IPS DF 19.7 (cell line): ENCODE measurements at places on chromosomes 5 and 9.

GRCh38 chr5:124706051-124706450 lies 40.4 kb downstream of the ZNF608 start:
- DNase-seq: no peak

DNA sequence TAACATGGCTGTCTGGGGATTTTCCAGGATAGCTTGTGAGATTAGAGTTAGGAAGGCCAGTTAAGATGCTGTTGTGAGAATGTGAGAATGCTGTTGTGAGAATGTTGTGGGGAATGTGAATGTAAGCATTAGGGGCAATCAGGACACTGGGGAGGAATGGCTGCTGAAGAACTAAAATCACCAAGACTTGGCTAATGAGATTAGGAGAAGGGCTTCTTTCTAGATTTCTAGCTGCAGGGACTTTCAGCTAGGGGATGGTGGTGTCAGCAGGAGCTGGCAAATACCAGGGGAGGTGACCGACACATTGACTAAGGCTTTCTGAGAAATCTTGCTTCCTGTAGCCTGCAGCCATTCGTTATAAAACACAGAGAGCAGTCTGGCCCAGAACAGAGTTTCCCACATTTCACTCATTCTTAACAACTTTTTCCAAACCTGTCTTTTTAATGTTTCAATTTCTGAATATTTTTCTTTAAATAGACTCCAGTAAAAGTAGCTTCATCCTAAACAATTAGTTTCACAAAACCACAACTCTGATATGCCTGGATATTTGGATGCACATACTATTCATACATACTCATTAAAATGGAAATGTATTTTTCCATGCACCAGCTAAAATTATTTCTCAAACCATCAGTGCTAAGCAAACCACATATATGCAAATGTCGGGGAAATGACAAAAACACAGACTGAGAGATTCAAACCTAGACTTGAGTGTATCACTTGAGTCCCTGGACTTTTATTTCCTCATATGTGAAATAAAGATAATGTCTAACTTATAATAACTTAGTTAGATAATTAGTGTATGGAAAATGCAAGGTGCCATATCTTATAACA lies 89.3 kb upstream of the TNC start:
- no peak for DNase-seq

DNA sequence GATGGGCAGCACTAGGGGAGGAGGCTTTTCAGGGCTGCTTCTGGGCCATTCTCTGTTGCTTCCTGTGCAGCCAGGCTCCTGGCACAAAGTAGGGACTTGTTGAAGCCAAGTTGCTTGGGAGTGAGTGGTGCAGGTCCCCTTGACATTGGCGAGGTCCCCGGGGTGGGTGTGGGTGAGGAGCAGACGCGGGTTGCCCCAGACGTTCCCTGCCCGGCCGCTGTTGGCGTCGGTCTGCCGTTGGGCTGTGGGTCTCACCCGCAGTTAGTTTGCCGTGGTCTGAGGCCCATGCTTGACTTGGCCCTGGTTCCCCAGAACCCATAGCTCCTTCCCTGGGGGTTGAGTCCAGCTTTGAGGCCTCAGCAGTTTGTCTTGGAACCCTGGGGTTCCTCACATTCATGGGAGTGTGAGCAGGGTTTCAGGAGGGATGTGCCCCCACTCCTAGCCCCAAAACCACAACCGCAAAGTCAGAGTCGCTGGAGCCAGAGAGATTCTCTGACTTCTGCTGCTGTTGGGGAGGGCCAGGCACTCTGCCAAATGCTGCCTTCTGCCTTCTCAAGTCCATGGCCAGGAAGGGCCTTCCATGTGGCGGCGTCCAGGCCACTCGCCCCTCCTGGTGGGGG lies 77.5 kb downstream of the RXRA start:
- DNase-seq: no peak

DNA sequence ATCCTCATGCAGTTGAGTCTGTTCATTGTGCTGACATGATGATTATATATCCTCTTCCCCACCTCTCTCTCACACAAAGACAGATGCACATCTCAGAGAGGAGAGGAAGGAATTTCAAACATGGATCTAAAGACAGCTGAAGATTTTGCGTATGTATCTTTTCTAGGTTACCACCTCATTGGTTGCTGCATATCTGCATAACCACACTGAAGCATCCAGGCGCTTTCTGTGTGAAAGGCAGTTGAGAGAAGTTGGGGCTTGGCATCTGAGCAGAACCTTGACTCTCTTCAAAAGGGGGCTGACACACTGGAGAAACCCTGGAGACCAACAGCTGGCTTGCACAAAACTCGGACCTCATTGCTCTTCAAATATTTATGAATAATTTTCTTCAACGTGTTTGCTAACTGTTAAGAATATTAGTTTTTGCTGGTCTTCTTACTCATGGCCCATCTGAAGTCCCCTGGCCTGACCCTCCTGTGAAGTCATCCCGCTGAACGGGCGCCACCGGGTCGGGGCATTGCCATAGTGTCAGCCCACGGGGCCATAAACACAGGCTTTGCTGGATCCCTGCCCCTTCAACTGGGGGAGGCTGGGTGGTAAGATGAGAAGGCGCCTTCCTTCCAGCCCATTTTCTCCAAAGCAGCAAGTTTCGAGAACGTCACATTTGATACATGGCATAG lies 593.2 kb upstream of the CLINT1 start:
- DNase-seq: no peak

DNA sequence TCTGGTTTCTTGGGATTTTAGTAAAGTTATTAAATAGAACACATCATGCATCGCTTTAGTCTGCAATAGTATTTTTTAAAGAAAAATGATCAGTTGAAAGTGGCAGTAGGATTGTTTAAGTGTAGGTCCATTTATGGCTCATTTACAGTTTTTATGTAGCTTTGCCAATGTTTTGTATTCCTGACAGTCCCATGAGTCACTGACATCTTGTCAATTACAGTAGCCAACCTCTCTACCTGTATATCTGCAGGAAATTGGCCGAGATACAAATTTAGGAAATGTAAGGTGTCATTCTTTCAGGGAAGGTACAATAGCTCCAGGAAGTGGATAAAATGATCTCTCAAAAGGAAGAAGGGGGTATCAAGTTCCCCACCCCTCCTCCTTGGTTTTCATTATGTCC lies 47.7 kb upstream of the MTAP start:
- DNase-seq: no peak

GRCh38 chr5:83498585-83498984 lies 27.0 kb downstream of the VCAN start:
- no peak for DNase-seq

DNA sequence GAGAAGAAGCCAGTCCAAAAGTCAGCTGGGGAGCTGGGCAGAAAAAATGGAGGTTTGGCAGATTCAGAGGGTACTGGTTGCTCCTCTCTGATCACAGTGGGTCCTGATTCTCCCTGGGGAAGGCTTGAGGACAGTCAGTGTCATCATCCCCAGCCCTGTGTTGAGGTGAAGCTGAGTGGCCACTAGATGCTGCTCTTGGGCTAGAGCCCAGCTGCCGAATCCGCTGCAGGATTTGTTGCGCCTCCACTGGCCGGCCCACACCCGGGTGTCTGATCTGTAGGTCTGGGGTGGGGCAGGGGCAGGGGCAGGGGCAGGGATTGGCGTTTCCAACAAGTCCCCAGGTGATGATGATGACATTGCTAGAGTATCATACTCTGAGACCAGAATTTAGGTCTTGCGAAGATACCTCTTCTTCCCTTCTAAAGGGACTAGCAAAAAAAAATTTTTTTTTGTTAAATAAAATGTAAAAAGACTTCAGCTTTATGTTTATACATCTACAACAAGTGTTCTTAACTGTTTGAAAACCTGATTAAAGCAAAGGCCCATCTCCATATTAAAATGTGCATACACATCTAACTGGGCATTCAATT lies 106.8 kb downstream of the PDE6A start:
- no peak for DNase-seq

- no peak for DNase-seq
These were observed 88.0 kb upstream of the MAN2A1 start for GRCh38 chr5:109601736-109602135.

- no peak for DNase-seq
These were observed 253.5 kb upstream of the ATP10B start for GRCh38 chr5:161105525-161105924.

- no peak for DNase-seq
These were observed 190.5 kb downstream of the AOPEP start for GRCh38 chr9:94916956-94917355.

DNA sequence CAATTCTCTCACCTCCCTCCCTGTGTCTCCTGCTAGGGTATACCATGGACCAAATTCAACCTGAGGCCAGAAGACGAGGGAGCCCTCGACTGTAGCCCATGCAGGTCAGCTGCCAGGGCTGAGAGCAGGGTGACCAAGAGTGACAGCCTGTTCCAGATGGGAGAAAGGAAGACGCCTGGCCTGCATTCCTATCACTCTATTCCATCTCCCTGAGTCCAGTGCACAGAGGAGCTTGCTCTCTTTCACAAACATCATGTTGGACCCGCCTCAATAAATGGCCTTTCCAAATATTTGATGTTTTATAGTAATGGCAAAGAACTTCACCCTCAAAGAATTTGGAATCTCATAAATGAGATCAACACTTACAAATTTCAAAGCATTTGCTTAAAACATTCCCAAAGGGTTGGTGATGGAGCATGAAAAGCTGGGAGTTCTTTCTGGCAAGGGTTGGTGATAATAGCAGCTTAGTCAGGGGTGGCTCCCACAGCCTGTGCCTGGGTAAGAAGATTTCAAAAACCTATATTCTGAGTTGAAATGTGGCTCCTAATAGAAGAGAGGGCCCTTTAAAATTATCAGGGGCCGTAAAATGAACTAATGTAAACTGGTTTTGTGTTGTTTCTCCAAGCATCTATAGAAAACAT lies 393.1 kb downstream of the EFNA5 start:
- DNase-seq: no peak

GRCh38 chr5:115024922-115025321 lies 144.8 kb downstream of the TRIM36 start:
- DNase-seq: no peak

- no peak for DNase-seq
These were observed 41.4 kb upstream of the F2R start for GRCh38 chr5:76674330-76675066.

GRCh38 chr5:67194166-67194565 lies 2.4 kb downstream of the CD180 start:
- no peak for DNase-seq

GRCh38 chr5:126519637-126520592 lies 75.1 kb downstream of the ALDH7A1 start:
- DNase-seq: no peak

DNA sequence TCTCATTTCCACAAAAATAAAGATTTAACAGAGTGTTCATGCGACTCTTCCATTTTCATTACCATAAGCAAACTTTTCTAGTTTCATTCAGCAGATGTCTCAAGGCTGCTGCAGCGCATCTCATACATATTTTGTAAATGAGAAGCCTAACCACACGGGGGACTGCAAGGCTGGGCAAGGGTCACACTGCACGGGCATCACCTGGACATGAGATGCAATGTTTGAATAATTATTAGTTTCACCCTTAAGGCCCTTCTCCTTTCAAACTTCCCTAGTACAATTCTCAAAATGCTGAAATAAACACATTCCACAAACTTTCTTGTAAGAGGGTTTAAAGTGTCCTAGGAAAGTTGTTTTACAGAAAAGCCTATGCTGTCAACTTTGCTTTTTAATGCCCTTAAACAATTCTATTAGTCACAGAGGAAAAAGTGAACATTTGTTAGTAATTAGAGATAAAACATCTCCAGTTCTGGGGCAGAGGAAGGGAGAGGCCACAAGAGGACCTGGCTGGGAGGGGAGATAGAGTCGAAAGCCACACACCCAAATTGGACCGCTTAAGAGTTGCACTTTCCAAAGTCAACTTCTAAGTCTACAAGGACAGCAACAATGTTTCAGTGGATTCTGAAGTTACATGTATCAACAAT lies 1.3 kb downstream of the DENND1A start:
- DNase-seq: no peak

DNA sequence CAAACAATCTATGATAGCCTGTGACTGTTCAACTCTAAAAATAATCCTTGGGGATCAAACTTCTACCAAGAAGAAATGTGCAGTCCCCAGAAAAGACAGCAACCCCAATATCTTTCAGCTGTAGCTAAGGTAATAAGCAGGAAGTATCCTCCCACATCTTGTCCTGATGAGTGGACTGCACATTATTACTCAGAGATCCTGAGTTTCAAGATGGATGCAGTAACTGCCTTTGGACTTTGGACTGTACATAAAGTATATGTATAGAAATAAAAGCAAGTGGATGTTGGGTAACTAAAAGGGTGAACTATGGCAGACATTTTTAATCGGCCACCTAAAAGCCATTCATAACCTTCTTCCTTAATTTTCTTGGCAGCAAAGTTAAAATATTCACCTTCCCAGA lies 45.1 kb downstream of the SMIM23 start:
- DNase-seq: no peak

- no peak for DNase-seq
These were observed 65.0 kb downstream of the ST8SIA4 start for GRCh38 chr5:100838048-100838473.

GRCh38 chr5:82885627-82886389 lies 191.4 kb downstream of the TMEM167A start:
- no peak for DNase-seq

DNA sequence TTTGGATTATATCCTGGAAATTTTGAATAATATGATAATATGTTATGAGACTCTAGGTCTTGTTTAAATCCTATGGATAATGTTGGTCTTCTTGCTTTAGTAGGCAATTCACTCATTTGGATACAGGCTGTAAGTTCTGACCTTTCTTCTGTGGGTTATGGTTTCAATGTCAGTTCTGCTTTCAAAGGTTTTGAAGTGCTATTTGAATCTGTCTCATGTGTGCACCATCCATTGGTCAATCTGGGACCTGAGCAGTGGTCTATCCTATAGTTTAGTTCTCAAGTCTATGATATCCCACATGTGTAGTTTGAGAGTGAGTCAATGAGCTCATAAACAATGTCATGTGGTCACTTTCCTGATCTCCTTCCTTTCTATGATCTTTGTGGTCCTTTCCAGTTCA lies 94.4 kb downstream of the RMI1 start:
- DNase-seq: no peak

- DNase-seq: no peak
These were observed 57.8 kb downstream of the NRG2 start for GRCh38 chr5:139985290-139985689.

DNA sequence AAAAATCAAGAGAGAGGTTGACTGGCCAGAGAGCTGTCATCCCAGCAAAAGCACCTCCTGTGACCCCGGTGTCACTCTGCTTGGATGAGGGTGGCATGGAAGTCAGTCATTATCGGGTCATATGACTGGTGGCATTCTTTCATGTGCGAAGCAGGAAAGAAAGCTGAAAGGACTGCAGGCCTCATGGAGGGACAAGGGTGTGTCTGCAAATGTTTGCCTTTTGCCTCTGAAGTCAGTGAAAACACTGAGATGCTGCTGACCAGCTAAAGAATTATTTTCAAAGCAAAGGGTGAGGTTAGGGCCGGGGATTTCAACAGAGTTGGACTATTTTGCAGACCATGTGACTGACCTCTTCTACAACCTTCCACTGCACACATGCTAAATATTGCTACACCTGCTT lies 298.3 kb downstream of the CSNK1G3 start:
- DNase-seq: no peak

GRCh38 chr5:168766426-168766700 lies 187.2 kb upstream of the PANK3 start:
- no peak for DNase-seq

GRCh38 chr9:113776194-113776593 lies 99.9 kb upstream of the ZNF618 start:
- DNase-seq: no peak

GRCh38 chr5:54187694-54188093 lies 122.7 kb downstream of the ARL15 start:
- DNase-seq: no peak
